Progenitor cell of endocrine pancreas (in vitro differentiated cells): ENCODE measurements at places on chromosomes 1 and 21. TPM values are rescaled to one million over a fixed set of nuclear protein-coding genes. Genes with fewer than 3 reads are reported as not detected.

- H3K4me3 ChIP-seq, result no peak overlapping the region
- no peak for DNase-seq
- no peaks in the 10 kb centered on the region for H3K36me3 ChIP-seq
- H3K27ac ChIP-seq, result no peak overlapping the region
Measured at GRCh38 chr21:38771536-38771935, 34.2 kb upstream of the ETS2 start.

DNA sequence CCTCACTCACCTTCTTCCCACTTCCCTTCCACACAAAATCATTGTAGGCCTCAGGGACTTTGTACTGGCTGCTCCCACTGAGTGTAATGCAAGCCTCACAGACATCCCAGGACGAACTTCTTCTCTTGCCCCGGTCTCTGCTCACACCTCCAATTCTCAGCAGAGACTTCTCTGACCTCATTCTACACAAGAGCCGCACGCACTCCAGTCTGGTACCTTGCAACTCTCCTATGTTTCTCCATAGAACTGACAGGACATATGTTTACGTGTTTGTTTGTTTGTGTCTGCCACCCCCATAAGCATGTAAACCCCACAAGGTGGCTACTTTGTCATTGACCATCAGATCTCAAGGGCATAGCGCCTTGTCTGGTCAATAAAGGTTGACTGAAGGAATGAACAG, 350.8 kb downstream of the AJAP1 start:
- H3K36me3 ChIP-seq, result no peaks in the 10 kb centered on the region
- DNase-seq, result no peak
- no peak overlapping the region for H3K4me3 ChIP-seq

DNA sequence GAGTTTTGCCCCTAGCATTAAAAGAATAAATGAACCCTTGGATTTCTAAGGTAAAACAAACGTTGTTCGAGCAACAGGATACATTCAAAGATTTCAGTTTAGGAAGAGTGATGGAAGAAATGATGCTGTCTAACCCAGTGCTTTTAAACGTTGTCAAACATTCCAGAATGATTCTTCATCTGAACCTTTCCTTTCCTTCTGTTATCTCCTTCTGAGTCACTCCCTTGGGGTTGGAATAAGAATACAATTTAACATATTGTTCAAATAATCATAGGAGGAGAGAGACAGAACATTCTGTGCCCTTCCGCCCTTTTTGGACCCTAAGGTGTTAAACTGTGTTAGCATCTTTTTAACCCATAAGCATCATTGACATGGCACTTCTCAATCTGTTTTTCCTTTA, 61.1 kb upstream of the RCOR3 start:
- H3K27me3 ChIP-seq, result no peaks in the 10 kb centered on the region
- H3K36me3 ChIP-seq, result peaks cover 3% of the 10 kb centered on the region
- no peak overlapping the region for H3K27ac ChIP-seq

The CHIA gene
- not detected in 2 replicates for total RNA-seq

DNA sequence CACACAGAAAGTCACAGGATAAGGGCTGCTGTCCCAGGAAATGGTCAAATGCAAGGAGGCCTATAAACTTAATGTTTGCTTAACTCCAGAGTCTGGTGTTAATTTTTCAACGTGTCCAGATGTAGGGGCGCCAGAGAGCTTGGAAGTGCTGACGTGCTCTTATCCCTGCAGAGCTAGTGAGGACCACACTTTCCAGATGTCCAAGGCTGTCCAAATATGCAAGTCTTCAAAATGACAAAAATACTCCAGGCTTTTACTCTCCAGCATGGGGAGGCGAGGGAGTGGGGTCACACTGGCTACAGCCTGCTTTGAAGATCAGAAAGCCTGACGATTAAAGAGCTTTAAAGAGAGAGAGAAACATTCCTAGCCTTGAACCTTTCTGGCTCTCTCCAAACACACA, 57.6 kb downstream of the ABCA4 start:
- no peak for DNase-seq
- H3K4me3 ChIP-seq, result no peak overlapping the region
- H3K36me3 ChIP-seq, result no peaks in the 10 kb centered on the region
- peaks cover 14% of the 10 kb centered on the region for H3K4me1 ChIP-seq
- H3K27me3 ChIP-seq, result peaks cover 5% of the 10 kb centered on the region

The SDHC gene
- 167 and 190 TPM in 2 replicates for total RNA-seq
